ENCODE measurements at places on chromosomes 7 and 10.

- DNase-seq = no peak
These were observed 16.5 kb downstream of the TMEM236 start for GRCh38 chr10:17768496-17768895.

DNA sequence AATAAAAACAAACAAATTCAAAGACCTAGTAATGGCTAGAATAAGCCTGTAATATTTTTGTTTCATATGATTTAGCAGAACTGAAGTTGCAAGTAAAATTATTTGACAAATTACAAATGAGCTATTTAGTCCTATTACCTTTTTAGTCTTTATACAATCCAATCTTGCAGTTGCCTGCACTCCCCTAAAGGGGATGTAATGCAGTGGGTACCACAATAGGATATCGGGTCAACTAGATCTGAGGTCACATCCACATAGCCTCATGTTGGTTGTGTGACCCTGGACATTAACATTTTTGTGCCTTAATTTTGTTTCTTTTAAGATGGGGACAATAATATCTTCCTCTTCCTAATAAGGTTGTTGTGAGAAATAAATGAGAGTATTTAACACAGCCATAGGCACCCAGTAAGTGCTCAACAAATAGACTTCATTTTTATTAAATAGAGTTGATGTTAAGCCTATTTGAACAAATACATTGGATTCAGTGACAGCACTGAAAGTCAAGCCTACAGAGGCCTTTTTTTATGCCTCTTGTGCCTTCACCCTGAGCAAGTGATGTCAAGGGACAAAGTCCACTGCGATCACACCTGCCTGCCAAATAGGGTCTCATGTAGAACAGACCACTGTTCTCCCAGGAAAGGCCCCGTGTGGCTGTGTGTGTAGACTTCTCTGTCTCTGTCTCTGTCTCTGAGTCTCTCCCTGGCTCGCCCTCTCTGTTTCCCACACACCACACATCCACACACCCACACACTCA lies 124.8 kb downstream of the EVX1 start:
- DNase-seq = no peak

- DNase-seq = no peak
These were observed 69.8 kb downstream of the ORC5 start for GRCh38 chr7:104137971-104138370.

- no peak for DNase-seq
These were observed 53.1 kb upstream of the TM9SF3 start for GRCh38 chr10:96639899-96640298.

DNA sequence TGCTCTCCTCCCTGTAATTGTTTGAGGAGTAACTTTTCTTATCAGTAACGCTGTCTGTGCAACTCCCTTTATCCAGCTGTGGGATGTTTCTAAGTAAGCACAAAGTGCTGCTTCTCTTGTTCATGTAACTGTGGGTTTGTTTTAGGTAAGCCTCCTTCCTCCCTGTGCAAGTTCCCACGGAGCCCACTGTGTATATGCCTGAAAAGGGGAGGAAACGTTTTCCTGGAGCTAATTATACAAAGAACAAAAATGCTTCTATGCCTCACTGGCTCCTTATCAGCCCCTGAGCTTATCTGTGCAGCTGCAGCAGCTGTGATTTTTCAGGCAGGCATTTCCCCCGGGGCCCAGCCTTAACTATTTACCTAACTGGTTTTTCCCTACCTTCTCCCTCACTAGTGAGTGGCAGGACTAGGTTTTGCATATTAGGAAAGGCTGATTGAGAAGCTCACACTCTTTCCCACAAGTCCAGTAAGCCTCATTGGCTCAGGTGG lies 593.4 kb upstream of the GHITM start:
- no peak for DNase-seq

DNA sequence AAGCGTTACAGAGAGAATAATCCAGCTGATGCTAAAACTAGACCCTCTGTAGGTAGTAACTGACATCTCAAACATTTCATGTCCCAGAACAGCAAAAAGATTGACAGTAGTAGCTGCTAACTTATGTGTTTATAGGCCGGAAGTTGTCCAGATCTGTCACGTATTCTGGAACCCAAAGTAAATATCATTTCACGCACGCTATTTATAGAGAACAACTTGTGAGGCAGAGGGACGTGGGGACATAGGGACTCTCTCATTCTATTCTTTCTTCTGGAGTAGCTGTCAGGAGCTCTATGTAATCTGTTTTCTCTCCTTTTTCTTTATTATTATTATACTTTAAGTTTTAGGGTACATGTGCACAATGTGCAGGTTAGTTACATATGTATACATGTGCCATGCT lies 22.3 kb downstream of the AGK start:
- no peak for DNase-seq

- no peak for DNase-seq
These were observed 201.8 kb downstream of the LHFPL3 start for GRCh38 chr7:104530251-104530650.

DNA sequence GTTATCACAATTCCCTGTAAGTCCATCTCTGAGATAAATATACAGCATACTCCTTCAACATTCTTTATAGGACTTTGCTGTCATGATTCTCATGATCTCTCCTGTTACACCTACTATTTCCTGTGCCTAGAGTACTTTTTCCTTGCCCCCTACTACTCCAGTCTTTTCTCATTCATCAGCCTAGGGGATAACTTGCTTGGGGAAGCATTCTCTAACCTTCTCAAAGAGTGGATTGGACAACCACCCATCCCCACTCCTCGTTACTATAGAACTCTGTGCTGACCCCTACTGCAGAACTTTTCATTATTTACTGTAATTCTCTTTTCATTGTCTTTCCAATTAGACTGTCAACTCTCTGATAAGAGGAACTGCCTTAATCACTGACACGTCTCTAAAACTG lies 57.4 kb upstream of the TFEC start:
- no peak for DNase-seq

DNA sequence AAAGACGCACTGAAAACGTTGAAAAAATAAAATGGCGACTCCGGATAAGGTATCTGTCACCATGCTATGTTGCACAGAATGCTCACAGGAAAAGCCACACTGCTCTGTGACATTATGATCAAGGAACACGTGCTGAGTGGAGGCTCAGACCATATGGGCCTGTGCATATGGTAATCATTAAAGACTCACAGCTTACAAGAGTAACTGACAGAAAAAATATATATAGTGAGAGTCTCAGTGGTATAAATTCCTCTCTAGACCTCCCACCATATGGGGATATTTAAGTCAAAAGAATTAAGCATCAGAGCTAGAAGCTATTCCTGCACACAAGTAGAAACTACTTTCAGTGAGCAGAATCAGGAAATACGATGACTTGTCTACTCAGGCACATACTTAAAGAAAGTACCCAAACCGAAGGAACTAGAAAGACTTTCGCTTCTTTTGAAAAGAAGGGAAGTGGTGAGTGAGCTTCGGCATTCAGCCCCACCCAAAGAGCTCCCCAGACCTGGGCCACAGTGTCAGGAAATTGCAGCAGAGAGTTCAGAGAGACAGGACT lies 65.1 kb upstream of the MPP7 start:
- no peak for DNase-seq

Data from neural crest cell (in vitro differentiated cells).